PC-3 (cell line): ENCODE measurements at places on chromosomes 4 and X.

- peak; percentile 62 for DNase-seq
Measured at GRCh38 chr4:40980318-40980883, 230.6 kb downstream of the NSUN7 start.

- no peak for DNase-seq
Measured at GRCh38 chr4:136796953-136797352, 735.3 kb downstream of the PCDH18 start.

DNA sequence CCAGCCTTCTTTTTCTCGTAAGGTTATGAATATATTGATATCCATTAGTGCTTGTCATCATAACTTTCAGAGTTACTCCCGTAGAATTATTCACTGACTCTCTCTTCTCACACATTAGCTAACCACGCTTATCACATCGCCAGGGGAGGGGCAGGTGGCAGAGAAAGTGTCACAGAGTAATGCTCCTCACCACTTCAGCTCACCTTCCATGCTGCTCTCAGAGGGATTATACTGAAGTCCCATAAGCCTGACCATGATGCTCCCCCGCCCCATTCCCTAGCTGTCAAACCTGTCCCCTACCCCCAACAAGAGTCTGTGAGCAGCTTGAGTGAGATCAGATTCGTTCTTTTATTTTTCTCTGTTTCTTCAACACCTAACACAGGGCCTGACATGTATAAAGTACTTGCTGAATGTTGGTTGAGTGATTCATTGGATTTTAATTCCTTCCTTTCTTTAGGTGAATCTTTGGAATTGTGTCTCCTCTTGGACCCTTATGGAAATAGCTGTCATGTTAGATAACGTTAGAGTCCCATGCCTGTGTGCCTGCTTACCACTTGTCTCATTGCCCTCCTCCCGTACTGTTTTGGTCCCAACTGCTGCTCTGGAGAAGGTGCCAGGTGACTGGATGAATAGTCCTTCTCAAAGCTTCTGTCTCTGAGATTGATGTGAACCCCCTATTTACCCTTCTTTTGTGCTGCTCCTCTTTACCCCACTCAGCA is 55.1 kb downstream of the RS1 start:
- no peak for DNase-seq

DNA sequence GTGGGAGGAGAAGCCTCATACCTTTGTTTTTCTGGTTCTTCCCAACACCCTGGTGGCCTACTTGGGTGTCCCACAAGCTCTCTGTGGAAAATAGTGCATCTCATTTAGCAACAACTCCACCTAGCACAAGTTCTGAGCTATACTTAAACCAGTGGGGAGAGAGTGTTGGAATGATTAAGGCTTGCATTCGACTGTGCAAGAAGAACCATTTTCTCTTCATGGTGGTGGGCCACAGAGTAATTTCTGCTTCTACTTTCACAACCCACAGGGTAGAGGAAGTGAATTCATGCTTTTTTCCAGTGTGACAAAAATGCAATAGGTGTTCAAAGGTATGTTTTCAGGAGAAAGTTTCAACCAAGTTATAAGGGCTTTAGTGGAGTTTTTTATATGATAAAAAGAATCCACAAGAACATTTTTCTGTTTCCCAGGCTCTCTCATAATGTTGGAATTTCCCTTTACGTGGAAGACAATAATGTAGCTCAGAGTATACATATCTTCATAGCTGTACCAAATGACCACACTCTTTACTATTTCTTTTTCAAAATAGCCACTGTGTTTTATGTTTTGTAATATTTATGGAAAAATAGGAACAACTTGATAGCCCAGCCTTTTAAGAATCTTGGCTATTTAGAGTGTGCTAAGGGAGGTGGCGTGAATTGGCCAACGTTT is 80.3 kb upstream of the HHIP start:
- no peak for DNase-seq

GRCh38 chr4:100995671-100996070 is 351.7 kb downstream of the PPP3CA start:
- DNase-seq: no peak

DNA sequence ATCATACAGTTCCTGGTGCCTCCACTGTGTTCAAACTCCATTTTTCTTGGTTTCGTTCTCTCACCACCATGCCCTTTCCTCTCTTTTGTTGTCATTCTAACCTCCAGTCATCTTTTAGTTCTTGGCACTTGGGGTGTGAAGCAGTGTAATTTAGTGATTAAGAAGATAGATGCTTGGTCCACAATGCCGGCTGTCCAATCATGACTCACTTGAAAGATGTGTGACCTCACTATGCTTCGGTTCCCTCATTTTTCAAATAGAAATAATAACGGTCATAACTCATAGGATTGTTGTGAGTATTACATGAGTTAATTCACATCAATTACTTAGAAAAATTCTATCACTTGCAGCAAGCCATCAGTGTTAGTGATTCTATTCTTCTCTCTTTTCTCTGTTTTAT is 327.8 kb downstream of the ADGRL3 start:
- DNase-seq: no peak

- peak; percentile 46 for DNase-seq
Measured at GRCh38 chr4:88900432-88900831, 156.6 kb downstream of the FAM13A start.

- no peak for DNase-seq
Measured at GRCh38 chrX:110046971-110047370, 44.1 kb downstream of the TMEM164 start.

- no peak for DNase-seq
Measured at GRCh38 chrX:28665778-28666177, 78.5 kb downstream of the IL1RAPL1 start.

DNA sequence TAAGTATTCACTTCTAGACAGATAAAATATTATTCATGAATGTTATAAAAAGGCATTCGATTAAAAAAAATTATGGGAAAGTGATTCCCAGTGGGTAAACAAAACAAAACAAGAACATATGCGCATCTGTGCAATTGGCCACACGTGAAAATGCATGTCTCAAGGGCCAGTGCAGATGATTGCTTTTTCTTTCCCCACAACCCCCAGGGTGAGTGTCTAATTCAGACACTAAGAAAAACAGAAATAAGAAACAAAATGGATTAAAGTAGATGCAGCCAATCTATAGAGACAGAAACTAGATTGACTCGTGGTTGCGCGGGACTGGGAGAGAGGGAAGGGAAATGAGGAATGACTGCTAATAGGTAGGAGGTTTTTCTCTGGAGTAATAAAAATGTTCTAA is 49.5 kb downstream of the GPM6A start:
- no peak for DNase-seq

- peak; percentile 24 for DNase-seq
Measured at GRCh38 chrX:65575022-65575421, 40.4 kb upstream of the LAS1L start.
